Left renal pelvis (tissue), 4 donors: ENCODE measurements at places on chromosomes 11 and 22. TPM values are rescaled to one million over a fixed set of nuclear protein-coding genes. Genes with fewer than 3 reads are reported as not detected.

The RGL4 gene
- 1.8 TPM for polyA plus RNA-seq

DNA sequence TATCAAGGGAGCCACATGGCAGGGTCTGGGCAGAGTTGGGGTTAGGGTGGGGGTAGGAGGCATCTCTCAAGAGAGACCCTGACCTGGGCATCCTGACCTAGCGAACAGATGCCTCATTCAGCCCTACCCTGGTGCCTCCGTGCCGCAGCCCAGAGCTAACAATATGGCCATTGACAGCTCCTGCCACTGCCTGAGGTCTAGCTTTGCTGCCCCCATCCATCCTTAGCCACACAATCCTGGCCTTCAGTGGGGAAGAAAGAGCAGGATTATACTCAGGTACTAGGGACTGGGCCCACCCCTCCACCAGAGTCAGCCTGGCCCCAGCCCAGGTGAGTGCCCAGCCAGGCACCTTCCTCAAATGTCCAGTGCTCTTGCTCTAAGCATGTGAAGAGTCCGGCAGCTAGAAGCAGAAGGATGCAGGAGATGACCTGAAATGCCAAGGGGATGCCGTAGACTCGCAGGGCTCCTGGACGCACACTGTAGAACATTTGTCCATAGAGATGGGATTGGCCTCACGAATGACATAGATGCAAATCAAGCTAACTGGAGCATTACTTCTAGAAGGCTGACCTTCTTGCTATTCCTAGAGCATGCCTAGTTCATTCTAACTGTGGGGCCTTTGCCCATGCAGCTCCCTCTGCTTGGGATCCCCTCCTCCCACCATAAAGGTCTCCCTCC is 13.3 kb upstream of the SERPINH1 start:
- DNase-seq, result no peak

GRCh38 chr22:20604776-20605221 is 97.4 kb downstream of the MED15 start:
- no peak for DNase-seq

GRCh38 chr11:74272276-74272675 is 39.2 kb downstream of the P4HA3 start:
- no peak for DNase-seq

DNA sequence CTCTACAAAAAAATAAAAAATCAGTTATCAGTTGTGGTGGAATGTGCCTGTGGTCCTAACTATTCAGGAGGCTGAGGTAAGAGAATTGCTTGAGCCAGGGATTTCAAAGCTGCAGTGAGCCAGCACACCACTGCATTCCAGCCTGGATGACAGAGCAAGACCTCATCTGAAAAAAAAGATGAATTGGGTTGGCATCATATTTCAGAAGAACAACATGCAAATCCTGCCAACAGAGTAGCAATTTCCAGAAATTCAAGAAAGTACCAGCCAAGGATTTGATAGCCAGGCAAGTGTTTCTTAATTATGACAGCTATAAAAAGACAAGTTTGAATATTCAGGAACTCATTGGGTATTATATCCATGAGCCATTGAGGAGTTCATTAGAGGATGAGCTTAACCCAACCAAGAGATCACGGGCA is 75.2 kb downstream of the USP47 start:
- DNase-seq, result no peak

GRCh38 chr22:46735747-46736608 is 2.1 kb downstream of the CERK start:
- no peak for DNase-seq

GRCh38 chr11:70159627-70160570 is 43.2 kb upstream of the FADD start:
- no peak for DNase-seq
